ENCODE measurements at places on chromosomes 5 and 9.

DNA sequence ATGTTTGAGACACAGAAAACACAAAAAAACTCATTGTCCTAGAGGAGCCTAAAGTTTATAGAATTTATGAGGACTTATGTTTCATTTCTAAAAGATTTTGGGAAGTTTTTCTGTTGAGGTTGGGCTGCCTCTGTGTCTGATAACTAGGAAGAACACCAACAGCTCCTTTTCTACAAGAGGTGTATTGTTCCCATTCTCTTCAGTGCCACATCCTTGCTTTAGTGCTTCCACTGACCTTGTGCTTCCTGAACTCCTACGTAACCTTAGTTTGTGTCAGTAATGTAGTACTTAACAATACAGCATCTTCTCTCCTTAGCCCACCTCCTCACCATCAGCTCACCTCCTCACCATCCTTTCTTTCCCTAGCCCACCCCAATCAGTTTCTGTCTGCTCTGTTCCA lies 117.3 kb upstream of the TNC start:
- no peak for DNase-seq

DNA sequence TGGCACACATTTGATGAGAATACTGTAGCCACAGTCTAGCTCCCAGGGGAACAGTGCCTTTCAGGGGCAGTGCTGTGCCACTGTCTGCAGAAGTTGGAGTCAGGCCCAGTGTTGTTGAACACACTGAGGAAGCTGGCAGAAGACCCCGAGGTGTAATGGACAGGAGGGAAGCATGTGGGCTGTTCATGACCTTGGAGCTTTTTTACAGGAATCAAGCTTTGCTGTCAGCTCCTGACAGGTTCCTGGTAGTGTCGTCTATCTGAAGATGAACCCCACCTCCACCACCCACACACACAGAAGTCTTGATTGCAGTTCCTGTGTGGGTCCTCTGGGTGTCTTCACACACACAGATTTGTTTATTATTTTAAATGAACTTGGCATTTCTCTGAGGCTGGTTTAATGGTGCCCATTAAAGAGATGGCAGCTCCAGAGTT lies 40.3 kb upstream of the TNFAIP8 start:
- DNase-seq, result no peak

- DNase-seq, result no peak
Measured at GRCh38 chr5:2615917-2616316, 135.6 kb downstream of the IRX2 start.

DNA sequence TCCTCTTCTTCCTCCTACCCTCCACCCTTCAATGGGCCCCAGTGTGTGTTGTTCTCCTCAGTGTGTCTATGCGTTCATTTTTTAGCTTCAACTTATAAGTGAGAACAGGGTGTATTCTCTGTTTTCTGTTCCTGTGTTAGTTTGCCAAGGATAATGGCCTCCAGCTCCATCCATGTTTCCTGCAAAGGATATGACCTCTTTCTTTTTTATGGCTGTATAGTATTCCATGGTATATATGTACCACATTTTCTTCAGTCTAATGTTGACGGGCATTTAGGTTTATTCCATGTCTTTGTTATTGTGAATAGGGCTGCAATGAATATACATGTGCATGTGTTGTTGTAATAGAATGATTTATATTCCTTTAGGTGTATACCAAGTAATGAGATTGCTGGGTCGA lies 634.9 kb upstream of the SEMA6A start:
- DNase-seq, result no peak

DNA sequence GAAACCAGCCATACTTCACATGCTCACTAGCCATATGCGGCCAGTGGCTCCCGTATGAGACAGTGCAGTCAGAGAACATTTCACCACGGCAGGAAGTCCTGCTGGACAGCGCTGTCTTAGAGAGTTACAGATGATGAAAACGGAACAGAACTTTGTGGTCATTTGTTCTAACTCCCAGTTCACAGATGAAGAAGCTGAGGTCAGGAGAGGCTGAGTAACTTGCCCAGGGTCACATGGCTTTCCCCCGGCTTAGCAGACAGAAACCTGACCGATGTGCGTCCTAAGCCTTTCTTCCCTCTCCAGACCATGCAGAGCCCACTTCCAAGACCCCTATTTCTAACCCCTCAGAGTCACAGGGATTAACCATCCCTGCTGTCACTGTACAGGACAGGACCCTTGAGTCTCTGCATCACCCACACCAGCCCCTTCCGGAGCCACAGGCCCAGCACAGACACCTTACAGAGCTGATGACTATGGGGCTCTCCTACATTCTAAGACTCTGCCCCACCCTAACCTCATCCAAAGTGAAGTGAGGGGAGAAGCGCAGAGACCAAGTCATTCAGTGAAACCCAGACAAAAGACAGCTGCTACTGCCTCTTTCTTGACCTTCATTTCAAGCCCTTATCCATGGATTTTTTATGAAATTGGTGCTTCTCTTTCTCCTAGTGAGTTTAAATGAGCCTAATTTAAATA lies 86.9 kb downstream of the PTPN3 start:
- no peak for DNase-seq

DNA sequence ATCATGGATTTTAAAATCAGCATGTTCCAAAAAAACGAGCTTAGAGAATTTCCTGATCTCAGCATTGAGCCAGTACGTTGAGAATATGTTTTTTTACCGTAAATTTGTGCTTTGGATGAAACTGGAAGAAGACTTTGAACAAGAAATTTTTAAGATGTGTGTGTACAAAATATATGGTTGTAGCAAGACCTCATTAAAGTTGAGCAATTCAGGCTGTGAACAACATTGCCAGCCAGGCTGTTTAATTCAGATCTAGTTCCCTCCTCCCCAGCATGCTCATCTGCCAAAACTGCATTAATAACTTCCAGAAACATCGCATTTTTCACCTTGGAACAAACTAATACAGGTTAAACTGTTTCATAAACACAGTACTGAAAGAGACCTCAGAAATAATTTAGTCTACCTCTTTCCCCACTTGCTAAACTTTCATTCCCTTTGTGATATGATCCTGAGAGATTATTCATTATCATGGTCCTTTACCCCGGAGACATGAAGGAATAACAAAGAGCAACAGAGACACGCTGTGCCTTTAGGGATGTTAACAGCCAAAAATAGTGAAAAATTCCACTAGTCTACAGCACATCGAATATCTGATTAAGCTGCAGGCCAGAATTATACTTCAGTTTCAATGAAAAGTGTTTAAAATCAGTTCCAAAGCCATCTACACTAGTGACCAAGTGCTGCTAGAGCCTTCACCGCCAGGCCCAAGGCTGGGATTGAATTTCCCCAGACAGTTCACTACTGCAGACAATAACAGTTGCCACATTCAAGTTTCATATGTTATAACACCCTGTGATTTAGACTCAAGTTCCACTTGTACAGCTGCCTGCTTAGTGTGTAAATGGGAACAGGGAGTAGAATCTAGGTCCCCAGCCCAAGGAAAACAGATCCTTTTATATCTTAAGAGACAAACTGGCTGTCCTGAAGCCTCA lies 89.6 kb downstream of the EFNA5 start:
- DNase-seq, result no peak

DNA sequence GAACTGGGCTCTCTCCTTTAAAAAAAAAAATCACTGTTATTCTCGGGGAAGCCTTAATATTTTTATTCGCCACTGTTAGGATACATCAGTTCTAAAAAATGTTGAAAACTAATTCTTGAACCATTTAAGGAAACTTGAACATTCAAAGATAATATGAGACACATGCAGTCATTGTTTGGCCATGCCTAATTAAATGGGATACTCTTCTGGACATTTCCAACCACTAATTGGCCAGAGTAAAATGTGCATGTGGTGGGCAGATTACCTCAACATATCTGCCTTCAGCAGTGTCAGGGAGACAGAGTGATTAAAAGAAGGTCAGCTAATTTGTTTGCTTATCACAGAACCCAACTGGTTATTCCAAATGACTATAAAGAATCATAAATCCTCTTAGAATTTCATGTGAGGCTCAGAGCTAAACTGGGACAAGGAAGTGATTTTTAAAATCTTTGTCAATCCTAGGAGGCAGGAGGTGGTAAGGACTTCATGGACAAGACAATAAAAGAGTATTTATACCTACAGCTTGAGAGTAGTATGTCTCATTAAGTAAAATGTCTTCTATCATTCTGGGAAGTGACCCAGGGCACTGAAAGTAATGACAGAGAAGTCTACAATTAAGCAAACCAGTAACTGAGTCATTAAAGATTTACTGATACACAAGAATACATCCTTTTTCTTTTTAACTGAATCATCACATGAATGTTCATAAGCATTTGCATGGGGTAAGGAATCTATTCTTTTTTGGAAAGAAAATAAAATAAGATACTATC lies 242.9 kb upstream of the TRPM3 start:
- DNase-seq, result no peak

DNA sequence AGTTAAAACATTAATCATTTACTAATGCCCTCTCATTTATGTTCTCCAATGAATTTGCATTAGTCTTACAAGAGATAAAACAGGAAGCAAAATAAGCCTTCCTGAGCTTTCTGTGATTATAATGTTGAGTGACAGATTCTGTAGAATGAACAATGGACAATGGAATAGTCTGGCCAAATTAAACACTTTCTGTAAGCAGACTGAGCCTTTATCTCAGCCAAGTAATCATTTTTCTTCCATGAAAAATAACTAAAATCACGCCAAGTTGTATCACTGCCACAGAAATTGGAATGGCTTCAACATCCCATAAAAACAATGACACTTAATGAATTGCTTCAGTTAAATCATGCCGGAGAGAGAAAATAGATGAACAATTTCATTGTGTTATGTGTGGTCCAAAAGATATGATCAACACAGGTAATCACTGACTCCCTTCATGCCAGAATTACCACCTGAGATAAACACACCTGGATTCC lies 63.0 kb downstream of the TSSK1B start:
- DNase-seq, result no peak

DNA sequence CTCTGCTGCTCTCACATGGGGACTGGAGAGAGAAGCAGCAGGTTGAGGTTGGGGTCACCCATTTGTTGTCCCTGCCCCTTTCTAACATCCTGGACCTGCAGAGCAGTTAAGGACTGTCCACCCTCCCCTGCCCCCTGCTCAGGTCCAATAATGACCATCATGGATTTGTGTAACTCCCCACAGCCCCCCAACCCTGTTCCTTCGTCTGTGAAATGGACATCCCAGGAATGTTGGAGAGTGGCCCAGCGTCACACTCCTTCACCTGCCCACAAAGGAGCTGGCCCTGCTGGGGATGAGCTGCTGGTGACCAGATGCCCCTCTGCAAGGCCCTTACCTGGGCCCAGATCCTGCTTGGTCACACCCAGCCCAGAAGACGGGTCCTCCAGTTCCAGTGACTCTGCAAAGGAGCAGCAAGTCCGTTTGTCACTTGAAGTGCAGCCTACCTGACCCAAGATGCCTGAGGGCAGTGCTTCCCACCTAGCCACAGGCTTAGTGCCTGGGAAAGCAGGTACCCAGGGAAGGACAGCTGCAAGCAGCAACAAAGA lies 10.4 kb downstream of the CD74 start:
- DNase-seq, result no peak

DNA sequence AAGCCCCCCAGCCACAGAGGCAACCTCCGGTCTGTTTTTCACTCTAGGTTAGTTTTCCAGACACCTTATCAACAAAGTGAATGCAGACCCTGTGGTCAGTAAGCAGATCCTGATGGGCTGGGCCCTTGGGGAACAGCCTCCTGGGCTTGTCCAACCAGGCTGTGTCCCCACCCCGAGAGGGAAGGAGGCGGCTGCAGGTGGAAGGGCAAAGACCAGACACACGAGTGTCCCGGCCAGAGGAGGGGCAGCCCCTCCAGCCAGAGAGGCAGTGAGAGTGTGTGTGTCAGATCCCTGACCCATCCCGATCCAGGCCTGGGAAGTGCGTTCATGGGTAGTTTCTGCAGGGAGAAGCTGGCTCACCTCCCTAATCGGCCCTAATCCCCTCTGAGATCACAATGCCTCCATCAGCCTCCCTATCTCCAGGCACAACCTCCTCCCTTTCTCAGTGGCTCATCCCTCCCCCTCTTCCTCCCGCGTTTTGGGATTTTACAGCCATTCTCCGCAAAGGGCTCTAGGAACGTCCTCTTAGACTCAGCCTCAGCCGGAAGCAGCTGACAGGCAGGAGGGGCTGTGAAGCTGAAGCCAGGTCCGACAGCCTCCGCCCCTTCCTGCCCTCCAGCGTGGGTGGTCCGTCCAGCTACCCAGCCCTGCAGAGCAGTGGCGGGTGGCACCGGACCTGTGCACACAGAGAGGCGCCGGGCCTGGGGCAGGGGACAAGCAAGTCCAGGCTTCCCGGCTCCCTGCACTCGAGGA lies 9.7 kb downstream of the SLC12A7 start:
- DNase-seq, result no peak
